ENCODE measurements at places on chromosomes 6 and 20. TPM values are rescaled to one million over a fixed set of nuclear protein-coding genes. Genes with fewer than 3 reads are reported as not detected.

Gene OR2H2
- not detected for total RNA-seq

DNA sequence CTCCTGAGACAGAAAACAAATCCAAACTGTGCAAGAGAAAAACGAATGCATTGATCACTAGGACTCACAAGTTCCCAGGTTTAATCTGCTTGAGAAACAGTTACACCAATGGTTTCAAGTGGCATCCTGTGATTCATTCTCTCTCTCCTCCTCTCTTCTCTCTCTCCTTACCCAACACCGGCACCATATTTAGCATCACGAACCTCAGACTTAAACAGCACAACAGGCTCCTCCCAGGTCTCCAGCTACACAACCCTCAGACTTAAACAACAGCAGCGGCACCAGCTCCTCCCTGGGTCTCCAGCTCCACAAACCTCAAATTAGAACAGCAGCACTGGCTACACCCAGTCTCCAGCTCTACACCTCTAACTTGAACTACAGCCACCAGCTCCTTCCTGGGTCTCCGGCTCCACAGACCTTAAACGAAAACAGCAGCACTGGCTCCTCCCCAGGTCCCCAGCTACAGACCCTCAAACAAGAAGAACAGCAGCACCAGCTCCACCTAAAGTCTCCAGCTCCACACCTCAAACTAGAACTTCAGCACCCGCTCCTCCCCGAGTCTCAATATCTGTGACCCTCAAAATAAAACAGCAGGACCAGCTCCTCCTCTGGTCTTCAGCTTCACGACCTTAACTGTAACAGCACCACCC is 355.9 kb downstream of the PREX1 start:
- DNase-seq = no peak

DNA sequence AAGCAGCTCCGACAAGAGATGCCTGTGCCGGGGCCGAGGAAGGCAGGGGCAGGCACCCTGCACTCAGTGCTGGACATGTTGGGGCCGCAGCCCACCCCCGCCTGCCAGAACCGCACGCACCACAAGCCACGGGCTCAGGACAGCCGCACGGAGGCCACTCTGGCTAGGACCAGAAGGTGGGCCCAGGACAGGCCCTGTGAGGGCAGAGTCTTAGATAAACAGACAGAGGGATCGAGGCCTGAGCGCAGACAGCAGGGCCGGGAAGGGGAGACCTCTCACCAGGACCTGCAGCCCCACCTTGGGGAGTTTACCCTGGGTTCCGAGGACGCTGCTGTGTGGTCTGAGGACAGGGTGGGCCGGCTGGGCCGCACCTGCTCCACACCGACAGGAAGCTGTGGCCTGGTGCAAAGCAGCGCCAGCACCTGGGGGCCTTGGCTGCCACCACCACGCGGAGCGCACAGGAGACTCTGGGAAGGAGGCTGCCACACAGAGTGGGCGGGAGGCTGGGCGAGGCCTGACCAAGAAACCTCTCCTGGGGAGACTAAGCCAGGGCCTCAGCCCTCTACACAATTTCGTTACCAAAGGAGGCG is 32.0 kb downstream of the KCNQ2 start:
- DNase-seq = no peak

GRCh38 chr20:17189976-17190695 is 36.7 kb upstream of the PCSK2 start:
- DNase-seq = no peak

DNA sequence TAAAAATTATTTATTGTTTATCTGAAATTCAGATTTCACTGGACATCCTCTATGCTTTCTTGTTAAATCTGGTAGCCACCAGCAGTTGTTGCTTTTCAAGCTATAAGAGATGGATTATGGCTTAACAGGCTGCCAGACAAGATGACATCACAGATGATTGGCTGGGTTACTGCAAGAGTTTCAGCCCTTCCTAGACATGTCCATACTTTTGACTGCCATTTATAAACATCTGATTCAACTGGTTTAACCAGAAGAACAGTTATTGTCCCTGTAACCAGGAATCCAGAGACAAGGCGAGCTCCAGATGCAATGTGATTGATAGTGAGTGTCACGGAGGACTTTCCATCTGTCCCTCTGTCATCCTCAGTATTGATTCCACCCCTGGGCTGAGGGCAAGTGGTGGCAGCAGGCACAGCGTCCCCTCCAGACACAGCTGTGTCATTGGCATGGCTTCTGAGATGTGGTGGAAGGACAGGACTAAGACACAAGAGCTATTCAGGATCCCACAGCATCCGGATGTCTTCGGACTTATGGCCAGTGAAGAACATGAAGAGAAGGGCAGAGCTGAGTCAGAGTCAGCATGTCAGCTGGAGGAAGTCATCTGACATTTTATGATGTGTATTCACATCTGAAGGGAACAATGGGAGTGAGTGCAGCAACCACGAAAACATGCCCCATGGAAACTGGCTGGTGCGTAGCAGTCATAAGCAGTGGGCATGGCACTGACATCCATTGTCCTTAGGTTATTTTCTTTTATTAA is 284.5 kb upstream of the CDYL start:
- no peak for DNase-seq

DNA sequence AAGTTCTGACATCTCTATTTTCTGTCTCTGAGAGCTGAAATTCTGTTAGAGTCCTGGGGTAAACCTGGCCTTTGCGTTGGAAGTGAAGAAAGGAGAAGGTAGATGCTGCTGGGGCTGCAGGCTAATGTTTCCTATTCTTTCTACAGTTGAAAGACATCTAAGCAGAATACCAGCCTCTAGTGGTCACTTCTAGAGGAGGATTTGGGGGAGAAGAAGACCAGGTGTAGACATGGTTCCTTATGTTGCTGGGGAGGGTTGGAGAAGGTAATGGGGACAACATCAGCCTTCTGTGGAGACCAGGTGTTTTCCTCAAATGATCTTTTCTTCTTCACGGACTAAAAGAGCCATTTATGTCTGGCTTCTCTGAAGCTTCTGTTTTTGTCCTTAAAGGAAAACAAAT is 62.6 kb downstream of the BTBD3 start:
- no peak for DNase-seq

- DNase-seq = no peak
Observed at GRCh38 chr6:52506476-52506875, 70.4 kb downstream of the TRAM2 start.
